ENCODE measurements at places on chromosomes 11 and 22. TPM values are rescaled to one million over a fixed set of nuclear protein-coding genes. Genes with fewer than 3 reads are reported as not detected.
A peak's percentile ranks its signal among the peaks of the same experiment; 100 is the strongest.

DNA sequence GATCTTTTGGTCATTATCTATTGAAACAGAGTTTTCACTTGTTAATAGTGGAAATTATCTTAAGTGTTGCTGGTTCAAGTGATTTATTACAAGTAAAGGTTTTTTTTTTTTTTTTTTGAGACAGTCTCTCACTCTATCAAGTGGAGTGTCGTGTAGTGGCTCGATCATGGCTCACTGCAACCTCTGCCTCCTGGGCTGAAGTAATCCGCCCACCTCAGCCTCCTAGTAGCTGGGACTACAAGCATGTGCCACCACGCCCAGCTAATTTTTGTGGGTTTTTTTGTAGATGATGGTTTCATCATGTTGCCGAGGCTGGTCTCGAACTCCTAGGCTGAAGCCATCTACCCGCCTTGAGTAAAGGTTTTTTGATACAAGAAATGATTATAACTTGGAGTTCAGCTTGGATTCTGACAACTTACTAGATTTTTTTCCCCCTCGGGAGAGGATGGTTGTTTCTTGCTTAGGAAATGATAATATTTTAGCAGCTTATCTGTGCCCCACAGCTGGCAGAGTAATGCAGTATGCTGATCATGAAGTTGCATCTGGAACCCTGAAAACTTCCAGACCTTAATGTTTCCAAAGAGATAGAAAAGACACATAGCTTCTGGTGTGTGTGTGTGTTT, 68.9 kb downstream of the MTMR3 start:
- no peak overlapping the region for H3K27ac ChIP-seq
- H3K36me3 ChIP-seq, result no peaks in the 10 kb centered on the region
- H3K27me3 ChIP-seq, result no peaks in the 10 kb centered on the region
- H3K4me1 ChIP-seq, result peaks cover 4% of the 10 kb centered on the region
- DNase-seq, result no peak

TUBA8 gene
- total RNA-seq, result 1.4 TPM

DNA sequence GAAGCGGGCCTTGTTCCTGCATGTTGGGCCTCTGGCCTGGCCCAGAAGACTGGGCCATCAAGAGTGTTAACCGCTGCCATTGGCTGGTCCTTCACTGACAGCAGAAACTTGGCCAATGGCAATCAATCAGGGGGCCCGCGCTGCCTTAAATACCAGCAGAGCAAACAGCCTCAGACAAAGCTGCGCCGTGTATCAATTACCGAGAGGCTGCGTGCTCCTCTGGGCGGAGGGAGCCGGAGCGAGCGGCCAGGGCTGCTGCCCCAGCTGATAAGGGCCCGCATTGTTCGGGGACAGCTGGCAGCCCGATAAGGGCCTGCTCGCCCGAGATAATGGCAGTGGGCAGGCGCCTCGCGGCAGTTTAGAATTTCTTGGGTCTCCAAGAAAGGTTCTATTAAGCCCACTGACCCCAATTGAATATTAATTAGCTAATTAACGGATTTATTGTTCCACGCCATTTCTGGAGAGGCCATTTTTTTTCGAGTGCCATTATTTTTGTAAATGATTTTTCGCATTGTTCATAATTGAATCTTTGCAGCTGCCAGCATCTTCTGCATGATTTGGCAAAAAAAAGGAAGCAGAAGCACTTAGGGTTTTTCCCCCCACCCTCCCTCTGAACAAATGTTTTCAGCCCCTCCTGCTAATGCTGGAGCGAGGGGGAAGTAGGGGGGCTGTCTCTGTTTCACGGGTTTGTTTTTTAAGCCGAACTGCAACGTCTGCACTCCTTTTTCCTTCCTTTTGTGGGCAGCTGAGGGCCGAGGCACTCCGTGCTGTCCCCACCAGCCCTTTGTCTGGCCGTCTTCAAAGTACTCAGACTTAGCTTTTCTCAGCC, 37.6 kb upstream of the RIC3 start:
- H3K4me3 ChIP-seq, result no peak overlapping the region
- peaks cover 26% of the 10 kb centered on the region for H3K27me3 ChIP-seq

GRCh38 chr11:46436113-46436512, 44.5 kb upstream of the CHRM4 start:
- H3K4me1 ChIP-seq, result no peaks in the 10 kb centered on the region
- no peak overlapping the region for H3K27ac ChIP-seq
- no peaks in the 10 kb centered on the region for H3K27me3 ChIP-seq
- no peak overlapping the region for H3K4me3 ChIP-seq
- peaks cover 21% of the 10 kb centered on the region for H3K36me3 ChIP-seq
- no peak for DNase-seq

SLC15A3 gene
- total RNA-seq, result 1.9 TPM

DNA sequence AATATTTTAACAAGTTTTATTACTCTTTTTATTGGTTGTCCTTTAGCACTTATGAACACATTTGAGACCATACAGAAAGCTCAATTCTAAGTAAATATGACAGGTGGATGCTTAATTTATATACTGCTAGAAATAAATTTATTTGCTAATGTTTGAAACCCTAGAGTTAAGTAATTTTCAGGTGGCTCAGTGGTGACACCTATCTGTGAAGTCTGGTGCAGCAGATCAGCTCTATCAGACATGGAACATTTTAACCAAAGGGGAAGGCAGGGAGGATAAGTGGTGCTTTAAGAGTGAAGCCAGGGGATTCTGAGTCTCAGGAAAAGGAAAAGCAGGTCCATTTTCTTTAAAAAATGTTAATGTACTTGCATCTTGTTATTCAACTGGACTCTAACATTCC, 175.8 kb downstream of the DSCAML1 start:
- no peak overlapping the region for H3K27ac ChIP-seq
- H3K4me1 ChIP-seq, result no peaks in the 10 kb centered on the region
- no peaks in the 10 kb centered on the region for H3K36me3 ChIP-seq
- H3K27me3 ChIP-seq, result peaks cover 3% of the 10 kb centered on the region
- peak; percentile 18 for DNase-seq

DNA sequence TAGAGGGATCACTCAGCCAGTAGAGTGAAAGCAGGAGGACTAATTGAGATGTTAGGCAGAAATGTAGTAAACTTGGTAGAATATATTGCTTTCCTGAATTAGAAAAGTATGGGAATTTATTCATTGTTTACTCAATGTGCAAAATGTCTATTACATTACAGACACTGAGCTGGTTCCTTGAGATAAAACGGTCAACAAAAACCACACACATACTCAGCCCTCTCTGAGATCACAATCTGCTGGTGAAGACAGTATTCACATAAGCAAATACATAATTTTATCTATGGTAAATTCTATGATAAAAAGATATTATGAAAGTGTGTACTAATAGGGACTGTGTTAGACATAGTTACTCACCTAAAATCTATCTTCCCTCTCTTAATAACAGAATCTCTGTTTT, 833.5 kb downstream of the KCNA4 start:
- no peak for DNase-seq
- H3K27me3 ChIP-seq, result no peaks in the 10 kb centered on the region
- peaks cover 11% of the 10 kb centered on the region for H3K4me1 ChIP-seq
- no peak overlapping the region for H3K4me3 ChIP-seq
- no peak overlapping the region for H3K27ac ChIP-seq
